Hindlimb muscle (tissue), 1 donor: ENCODE measurements at places on chromosomes 16 and 17. TPM values are rescaled to one million over a fixed set of nuclear protein-coding genes. Genes with fewer than 3 reads are reported as not detected.

GRCh38 chr17:13888056-13888609 is 181.2 kb upstream of the COX10 start:
- DNase-seq, result peak; percentile 15

Gene HNF1B
- not detected for polyA plus RNA-seq

Gene KRT16
- 0.23 TPM for polyA plus RNA-seq

DNA sequence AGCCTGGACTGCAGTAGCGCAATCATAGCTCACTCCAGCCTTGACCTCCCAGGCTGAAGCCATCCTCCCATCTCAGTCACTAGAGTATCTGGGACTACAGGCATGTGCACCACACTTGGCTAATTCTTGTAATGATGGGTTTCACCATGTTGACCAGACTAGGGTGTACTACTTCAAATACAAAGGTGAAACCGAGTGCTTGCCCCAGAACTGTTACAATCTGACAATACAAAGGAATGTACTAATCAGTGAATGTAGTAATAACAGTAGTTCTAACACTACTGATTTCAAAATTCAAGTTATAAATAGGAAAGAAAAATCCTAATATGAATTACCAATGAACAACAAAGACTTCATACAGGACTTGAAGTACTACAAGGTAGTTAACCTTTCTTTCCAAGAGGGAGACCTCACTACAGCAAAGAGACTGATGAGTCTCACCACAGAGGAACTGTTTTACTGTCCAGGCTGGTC is 24.4 kb downstream of the CRK start:
- DNase-seq, result no peak

GRCh38 chr16:65728167-65728566 is 606.3 kb upstream of the CDH11 start:
- DNase-seq, result no peak

- DNase-seq, result no peak
Measured at GRCh38 chr17:7133424-7133823, 18.8 kb upstream of the ASGR2 start.

- no peak for DNase-seq
Measured at GRCh38 chr16:68993885-68994284, 111.6 kb upstream of the HAS3 start.

Gene TNP2
- not detected for polyA plus RNA-seq

GRCh38 chr17:21482189-21482865 is 106.2 kb downstream of the KCNJ12 start:
- DNase-seq, result no peak

Gene CLEC19A
- polyA plus RNA-seq, result 0.17 TPM

- DNase-seq, result no peak
Measured at GRCh38 chr16:75252946-75253911, 1.8 kb upstream of the BCAR1 start.

- no peak for DNase-seq
Measured at GRCh38 chr17:42541041-42541833, 5.2 kb downstream of the NAGLU start.

DNA sequence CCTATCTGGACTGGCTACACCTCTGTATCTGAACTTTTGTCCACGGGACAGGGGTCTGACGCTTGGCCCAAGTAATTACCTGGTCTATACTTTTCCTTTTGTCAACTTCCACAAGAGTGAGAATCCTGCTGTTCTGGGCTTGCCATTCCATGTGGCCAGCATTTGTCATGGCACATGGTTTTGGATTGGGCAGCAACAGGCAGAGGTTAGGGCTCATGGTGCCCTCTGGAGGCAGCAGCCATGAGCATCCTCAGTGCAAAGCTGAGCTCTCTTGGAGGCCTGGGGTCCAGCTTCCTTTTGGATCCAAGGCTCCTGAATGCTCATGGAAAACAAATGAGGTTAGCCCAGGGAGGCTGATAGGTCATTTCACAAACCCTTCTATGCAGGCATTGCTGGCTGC is 7.5 kb upstream of the EDC4 start:
- no peak for DNase-seq

Gene KRTAP9-4
- polyA plus RNA-seq, result not detected

- DNase-seq, result no peak
Measured at GRCh38 chr16:26672206-26672605, 394.5 kb upstream of the C16orf82 start.

DNA sequence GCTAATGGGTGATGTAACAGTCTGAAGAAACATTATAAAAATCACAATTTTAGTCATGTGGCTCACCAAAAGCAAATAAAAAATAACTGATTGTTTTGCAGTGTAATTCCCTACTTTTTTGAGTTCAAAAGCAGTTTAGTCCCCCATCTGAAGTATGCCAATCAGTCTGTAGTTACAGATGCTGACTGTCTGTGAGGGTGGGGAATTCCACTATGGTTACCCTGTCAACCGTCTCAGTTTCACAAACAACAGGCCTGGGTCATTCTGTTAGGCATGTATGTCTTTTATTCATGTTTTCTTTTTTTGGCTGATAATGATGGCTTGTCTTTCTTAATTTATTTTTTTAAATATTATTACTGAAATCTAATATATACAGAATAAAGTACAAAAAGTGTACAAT is 69.3 kb downstream of the STXBP4 start:
- no peak for DNase-seq

GRCh38 chr16:46918905-46919792 is 35.0 kb downstream of the GPT2 start:
- DNase-seq, result no peak

Gene CCL7
- polyA plus RNA-seq, result not detected

DNA sequence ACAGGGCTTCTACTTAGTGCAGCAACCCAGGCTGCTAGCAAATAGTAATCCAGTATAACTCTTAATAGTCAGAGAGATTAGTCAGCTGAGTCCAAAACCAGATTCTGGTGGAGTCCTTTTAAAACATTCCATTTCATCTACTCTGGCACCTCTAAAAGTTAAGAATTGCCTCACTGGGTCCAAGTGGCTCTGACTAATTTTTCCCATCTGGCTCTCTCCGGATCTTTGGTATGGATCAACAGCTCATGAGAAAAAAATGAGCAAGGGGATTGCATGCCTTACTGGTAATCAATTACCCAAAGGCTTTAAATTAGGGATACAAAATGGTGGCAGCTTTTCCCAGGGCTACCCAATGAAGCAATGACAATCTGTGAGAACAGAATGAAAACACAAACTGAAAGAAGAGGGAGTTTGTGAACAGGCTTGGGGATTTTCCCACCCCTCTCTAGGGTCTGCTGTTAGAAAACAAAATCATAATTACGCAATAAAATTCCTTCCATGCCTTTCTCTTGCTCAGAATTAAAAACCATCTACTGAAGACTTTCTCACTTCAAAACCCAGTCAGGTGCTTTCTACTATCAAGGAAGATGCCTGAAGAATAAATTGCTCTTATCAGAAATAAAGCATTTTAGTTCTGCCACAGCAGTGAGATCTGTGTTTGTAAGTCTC is 84.6 kb upstream of the PMFBP1 start:
- no peak for DNase-seq

DNA sequence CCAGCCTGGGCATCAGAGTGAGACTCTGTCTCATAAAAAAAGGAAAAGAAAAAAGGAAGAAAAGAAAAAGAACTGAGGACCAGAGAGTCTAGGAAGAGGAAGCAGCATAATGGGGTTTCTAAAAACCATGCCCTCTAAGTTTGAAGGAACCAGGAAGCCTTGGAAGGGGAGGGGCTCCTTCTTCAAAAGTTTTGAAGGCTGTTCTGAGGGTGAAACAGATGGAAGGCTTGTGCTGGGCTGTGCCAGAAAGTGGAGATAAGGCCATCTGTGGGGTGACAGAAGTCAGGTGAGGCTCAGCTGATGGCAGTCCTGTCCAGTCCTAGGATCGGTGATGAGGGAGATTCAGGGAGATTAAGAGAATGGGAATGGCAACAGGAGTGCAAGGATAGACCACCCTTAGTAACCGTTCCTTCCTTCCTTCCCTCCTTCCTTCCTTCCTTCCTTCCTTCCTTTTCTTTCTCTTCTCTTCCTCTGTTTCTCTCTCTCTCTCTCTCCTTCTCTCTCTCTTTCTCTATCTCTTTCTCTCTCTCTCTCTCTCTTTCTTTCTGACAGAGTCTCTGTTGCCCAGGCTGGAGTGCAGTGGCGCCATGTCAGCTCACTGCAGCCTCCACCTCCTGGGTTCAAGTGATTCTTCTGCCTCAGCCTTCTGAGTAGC is 182.6 kb downstream of the NTN1 start:
- DNase-seq, result no peak

DNA sequence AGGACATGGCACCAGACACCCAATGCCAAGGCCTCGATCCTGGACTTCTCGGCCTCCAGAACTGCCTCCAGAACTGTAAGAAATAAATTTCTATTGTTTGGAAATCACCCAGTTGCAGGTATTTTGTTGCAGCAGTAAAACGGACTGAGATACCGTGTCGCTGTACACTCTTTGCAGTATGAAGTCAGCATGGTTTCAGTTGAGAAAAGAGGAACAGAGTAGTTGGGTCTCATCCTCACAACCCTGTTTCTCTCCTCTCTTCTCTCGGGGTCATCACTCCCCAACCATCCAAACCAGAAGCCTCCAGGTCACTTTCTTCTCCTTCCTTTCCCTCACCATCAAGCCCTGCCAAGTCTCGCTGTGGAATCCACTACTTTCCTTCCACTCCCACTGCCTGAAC is 77.8 kb downstream of the ADCY9 start:
- no peak for DNase-seq

DNA sequence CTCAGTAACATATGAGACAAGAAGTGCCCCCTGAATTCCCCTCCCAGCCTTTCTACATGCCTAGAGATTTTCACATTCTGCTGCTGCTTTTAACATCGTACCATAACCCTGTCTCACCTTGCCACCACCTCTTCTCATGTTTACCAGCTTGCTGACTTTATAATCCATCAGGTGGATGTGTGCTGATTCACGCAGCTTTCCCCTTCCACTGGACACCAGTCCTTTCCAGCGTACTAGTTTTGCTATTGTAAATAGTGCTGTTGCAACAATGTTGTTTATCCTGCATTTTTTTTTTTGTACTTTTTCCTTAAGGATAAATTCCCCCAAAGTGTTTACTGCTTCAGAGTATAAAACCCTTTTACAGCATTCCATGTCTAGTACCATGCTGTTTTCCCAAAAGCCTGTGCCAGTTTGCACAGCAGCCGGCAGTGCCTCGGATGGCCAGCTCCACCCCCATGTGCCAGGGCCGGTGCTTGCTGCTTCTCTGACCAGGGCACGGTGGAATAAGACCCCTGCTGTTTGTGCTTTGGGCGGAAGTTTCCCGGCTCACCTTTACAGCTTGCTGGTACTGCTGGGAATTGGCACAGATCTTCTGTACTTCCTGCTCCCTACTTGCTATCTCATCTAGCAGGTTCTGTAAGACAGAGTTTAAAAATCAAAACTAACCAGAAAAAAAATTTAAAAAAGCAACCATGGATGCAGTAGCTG is 41.3 kb downstream of the UBN1 start:
- no peak for DNase-seq

Gene ZNF652
- polyA plus RNA-seq, result 15.6 TPM

Gene NPLOC4
- polyA plus RNA-seq, result 55.0 TPM

GRCh38 chr16:4654964-4655590 is 30.5 kb downstream of the MGRN1 start:
- no peak for DNase-seq

GRCh38 chr17:78716814-78717393 is 65.2 kb downstream of the CYTH1 start:
- DNase-seq, result peak; percentile 63

- DNase-seq, result no peak
Measured at GRCh38 chr17:7849130-7849750, 5.6 kb upstream of the TMEM88 start.

- DNase-seq, result no peak
Measured at GRCh38 chr16:74740795-74741304, 33.8 kb downstream of the FA2H start.

DNA sequence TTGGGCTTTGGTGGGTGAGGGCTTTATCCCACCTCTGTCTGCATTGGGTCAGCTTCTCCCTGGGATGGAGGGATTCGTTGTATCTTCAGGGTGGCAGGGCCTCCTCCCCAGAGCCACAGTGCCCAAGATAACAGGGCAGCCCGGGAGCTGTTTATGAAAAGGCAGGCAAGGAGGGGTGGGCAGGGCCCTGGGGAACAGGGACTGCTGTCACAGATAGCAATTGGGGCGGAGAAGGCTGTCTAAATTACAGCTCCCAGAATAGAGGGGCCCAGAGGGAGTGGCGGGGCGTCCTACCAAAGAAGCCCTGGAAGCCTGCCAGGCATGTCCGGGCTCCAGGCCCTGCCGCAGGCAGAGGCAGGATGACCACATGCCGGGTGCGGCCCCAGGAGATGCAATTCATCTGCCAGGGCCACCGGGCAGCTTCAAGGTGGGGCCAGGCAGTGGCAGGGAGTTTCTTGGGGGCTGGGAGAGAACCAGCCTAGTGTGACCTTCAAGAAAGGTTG is 18.8 kb upstream of the PHOSPHO1 start:
- no peak for DNase-seq

DNA sequence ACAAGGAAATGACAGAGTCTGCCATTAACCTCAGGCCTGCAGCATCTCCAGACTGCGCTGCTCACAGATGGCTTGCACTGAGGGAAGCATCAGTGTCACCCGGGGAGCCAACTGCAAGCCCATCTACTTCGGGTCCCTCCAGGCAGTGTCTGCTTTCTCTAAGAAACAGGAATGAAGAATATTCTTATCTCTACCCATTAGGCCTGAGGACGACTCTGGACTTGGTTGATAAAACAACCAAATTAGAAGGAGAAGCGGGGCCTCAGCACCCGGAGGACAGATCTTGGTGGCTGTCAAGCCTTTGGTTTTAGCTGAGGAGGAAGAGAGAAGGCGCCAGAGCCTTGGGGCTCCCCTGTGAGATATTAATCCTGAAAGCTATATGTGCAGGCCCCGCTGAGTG is 19.5 kb upstream of the MGAT5B start:
- no peak for DNase-seq

Gene ALOX15B
- 2.2 TPM for polyA plus RNA-seq

- no peak for DNase-seq
Measured at GRCh38 chr17:17538417-17539391, 42.5 kb upstream of the RASD1 start.

DNA sequence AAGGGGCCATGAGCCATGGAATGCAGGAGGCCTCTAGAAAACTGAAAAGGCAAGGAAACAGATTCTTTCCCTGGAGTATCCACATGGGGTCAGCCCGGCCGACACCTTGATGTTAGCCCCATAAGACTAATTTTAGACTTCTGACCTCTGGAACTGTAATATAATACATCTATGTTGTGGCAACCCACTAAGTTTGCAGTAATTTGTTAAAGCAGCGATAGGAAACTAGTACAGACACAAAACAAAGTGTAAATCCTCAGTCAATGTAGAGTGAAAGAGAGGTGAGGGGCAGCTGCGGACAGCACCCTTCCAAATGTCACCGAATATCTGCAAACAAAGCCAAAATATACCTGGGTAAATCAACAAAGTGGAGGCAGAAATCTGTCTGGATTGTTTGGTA is 7.2 kb upstream of the SIAH1 start:
- no peak for DNase-seq
